ENCODE measurements at places on chromosomes 5 and 9.
A peak's percentile ranks its signal among the peaks of the same experiment; 100 is the strongest.

DNA sequence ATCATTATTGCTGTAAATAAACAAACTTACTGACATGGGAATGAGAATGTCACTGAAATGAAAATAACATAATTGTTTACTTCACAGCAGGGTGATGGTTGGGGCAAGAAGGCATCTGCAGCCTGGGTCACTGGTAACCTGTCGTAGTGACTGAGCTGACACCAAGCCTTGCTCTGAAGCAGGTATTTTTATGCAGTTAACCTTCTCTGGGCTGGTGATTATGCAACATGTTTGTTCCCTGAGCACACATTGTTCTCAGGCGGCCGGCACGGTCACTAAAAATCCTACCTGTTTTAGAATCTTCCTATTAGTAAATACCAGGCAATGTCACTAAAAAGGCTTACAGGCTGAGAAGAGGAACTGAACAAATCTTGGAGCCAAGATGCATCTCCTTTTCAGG lies 157.7 kb upstream of the NR3C1 start:
- no peak for DNase-seq

GRCh38 chr5:109191153-109191558 lies 218.6 kb downstream of the PJA2 start:
- DNase-seq = peak; percentile 20

DNA sequence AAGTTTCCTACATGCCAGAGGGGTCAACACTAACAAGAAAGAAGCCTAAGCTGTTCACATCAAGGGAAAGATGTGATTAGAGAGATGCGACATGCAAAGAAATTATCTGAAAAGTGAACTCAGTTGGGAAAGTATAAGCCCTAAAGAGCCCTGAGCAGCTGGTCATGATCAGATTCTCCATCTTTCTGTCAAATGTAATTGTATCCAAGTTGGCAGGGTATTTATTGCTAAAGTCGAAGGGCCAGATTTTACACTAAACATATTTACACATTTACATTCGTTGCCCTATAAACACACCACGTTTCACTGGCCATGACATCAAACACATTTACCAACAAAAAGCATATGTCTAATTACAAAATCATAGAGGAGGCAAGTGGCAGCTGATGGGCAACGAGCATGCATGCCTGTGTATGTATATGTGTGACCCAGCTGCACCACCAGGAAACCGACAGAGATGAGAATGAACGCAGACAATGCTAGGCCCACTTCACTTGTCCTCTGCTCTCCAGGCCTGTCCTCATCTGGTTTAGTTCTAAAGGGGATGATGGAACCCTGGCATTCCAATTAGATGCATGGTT lies 6.3 kb downstream of the FOXD1 start:
- DNase-seq = no peak

DNA sequence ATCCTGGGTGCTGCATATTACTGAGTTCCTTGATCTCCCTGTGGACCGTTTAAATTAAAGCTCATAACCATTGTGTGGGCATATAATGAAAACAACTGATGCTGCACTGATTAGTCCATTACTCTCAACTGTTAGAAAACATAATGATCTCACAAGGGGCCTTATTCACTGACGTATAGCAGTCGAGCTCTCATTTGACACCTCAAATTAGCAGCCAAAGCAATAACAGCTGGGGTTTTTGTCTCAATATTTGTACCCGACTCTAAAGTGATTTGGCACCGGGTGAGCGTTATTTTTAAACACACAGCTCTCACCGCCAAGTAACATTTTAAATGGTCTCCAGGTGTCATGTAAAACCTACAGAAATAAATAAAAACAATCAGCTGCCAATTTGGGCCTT lies 252.2 kb upstream of the PANK3 start:
- DNase-seq = no peak

DNA sequence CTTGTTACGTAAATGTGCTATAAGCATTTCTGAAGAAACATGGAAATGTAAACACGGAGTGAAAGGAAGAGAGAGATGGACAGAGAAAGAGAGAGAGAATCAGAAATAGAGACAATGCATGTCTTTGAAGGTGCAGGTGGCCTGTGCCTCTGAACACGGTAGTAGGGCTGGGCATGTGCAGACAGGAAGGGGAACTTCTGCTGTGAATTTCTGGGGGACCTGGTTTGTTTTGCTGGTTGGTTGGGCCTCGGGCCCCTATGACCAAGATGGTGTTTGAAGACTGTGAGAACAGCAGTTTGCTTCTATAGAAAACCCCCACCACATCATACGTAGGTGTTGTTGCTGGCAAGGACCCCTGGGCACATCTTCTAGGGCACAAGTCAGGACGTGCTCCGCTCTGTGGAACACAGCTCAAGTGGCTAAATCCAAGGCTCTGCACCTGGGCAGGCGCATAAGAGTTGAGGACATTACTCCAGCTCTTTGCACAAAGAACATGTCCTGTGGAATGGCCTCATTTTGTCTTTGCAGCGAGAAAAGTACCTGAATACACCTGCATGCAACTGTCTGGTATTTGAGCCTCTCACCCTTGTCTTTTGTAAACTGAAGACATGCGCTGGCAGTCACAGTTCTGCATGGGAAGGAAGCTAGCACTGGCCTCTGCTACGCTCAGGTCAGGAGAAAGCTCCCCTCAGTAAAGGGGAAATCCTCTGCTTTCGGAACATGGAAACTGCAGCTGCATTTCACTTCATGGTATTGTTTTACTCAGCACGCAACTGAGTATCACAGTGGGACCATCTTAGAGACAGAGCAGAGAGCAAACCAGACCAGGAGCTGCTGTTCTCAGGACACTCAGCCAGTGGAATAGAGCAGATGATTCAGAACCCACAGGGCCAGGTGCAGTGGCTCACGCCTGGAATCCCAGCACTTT lies 2.7 kb downstream of the OR2V2 start:
- DNase-seq = no peak

DNA sequence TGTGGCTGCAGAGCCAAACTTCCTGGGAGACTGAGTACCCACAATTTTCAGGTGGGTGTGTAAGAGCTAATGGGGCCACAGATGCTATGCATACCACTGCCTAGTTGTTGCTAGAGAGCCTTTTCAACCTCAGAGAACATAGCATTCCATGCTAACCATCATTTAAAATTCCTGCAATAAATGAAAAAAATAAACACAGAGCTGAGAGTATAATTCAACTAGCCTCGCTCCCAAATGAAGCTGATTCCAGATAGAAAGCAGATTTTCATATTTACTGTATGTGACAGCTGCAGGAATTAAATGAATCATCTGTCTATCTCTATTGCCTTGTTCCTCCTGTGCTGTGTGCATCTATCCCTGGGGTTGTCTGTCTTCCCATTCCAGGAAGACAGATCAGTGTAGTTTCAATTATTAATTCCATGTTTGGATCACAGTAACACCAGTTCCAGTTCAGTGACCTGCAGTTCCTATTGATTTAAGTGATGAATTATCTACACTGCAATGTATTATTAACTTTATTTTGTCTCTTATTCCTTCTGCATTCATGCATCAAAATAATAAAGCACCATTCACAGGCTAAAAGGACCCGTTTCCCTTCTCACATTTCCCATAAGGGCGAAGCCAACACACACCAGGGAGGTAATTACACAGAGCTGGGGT lies 324.5 kb downstream of the SLIT3 start:
- no peak for DNase-seq

Measured in GM06990 (cell line).